Activated CD4-positive, alpha-beta T cell treated with anti-CD3 and anti-CD28 coated beads, Interleukin-2, amount 50 U/mL, for 4 hours (primary cell): ENCODE measurements at places on chromosomes 2 and 18.

GRCh38 chr2:223469270-223470046 lies 132.7 kb downstream of the SCG2 start:
- no peak for DNase-seq

DNA sequence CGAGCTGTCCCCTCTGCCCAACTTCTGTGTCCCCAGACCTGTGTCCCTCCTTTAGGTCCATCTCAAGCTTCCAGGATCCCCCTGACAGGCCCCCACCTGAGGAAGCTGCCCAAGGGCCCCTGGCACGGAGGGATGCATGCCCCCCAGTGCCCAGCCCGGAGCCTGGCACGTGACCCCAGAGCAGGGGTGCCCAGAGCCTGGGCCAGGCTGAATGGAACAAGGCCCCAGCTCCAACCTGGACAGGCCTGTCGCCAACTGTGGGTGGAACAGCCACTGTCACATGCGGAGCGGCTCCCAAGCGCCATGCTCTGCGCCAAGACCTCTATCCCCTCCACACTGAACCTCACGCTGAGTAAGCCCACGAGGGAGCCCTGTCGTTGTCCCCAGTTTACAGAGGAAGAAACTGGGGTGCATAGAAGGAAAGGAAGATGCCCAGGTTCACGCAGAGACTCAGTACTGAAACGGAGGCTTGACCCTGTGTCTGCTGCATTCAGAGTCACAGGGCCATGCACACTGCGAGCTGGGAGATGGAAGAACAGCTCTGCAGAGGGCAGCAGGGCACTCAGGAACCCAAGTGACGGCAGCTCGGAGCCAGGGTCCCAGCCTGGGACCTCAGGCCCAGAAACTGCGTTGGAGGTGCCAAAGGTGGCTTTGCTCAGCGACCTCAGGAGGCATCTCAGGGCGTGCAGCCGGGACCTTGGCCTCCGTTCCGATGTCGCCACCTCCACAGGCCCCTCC lies 5.5 kb upstream of the ECEL1 start:
- no peak for DNase-seq

- DNase-seq, result no peak
These were observed 13.4 kb downstream of the LAMA3 start for GRCh38 chr18:23702606-23703005.

DNA sequence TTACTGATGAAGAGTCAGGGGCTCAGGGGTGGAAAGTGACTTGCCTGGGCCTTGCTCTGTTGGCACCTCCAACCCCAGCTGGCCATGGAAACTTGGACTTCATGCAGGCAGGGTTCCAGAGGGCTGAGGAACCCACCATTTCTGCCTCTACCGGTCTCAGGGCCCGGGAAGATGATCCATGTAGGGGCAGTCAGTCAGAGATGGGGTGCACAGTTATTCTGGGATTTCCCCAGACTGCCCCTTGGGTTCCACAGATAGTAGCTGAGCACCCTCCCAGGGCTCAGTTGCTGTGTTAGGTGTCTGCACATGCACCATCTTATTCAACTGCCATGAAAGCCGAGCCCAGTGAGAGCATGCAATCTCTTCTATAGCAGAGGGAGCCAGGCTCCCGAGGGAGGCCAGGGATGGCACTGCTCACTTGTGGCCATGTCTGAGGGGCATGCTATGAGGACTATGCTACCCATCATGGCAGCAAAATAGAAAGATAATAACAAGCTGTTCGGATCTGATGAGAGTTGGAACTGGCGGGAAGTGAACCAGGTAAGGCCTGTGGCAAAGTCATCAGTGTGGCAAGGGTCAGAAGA lies 37.3 kb downstream of the RHOB start:
- no peak for DNase-seq
